Endothelial cell of umbilical vein (primary cell): ENCODE measurements at places on chromosomes 5 and 9. TPM values are rescaled to one million over a fixed set of nuclear protein-coding genes. Genes with fewer than 3 reads are reported as not detected.

FANCC gene
- total RNA-seq: 13.1 and 14.0 TPM in 2 replicates

- no peaks in the 10 kb centered on the region for H3K36me3 ChIP-seq
- no peak overlapping the region for H3K4me3 ChIP-seq
- H3K4me1 ChIP-seq: no peaks in the 10 kb centered on the region
- H3K27ac ChIP-seq: no peak overlapping the region
- no peaks in the 10 kb centered on the region for H3K27me3 ChIP-seq
Measured at GRCh38 chr9:84111726-84112125, 131.1 kb downstream of the RMI1 start.

DNA sequence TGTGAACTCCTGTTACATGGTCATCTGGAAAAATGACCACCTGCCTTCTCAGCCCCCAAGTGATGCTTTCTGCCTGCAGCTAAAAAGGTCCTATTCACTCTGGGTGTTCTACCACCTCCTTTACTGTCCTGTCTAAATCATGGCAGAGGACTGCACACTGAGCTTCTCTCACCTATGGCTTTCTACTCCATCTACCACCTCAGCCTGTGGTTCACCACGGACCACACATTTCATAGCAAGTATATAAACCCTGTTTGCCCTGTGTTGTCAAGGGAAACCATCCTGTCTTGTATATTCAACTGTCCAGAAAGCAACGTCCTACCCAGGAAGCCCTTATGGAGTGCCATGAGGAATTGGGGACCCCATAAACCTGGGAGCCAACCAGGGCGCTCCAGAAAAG, 167.4 kb upstream of the ITGA1 start:
- H3K27me3 ChIP-seq: no peaks in the 10 kb centered on the region
- H3K4me1 ChIP-seq: no peaks in the 10 kb centered on the region
- H3K4me3 ChIP-seq: no peak overlapping the region
- DNase-seq: no peak

HAVCR1 gene
- not detected in 2 replicates for total RNA-seq

FOXD4L6 gene
- 0.35 TPM in 1 of 2 replicates, not detected in the other for total RNA-seq

DNA sequence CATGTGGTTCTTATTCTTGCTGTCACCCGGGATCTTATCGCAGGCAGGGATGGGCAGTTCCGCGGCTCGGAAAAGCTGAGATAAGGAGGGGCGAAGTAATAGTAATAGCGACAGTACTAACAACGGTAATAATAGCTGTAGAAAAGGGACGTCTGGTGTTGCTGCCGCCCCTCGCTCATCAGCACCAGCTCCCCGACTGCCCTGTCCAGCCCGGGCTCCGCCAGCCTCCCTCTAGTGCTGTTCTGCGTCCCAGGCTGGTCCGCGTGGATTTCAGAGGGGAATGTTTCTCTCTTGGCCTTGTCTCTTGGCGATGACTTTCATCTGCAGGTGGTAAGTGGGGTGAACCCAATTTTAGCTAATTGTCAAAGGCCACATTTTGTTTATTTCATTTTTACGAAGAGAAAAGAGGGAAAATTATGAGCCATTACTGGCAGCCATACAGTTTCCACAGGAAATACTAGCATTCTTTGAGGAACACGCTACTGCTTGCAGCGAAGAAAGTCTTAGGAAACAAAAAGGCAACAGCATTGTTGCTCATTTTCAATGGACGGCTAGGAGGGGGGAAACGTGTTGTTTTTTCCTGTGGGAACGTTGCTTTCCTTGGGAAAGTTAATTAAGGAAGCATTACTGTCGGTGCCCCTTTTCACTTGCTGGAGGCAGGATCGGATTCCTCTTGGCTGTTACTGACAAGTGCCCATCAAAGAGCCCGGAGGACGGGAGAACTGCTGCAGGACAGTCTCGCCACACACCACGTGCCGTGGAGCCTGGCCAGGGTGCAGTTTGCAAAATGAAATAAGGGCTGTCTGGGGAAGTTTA, 762 bp downstream of the SNCAIP start:
- peak overlapping the region; percentile 59 for H3K4me3 ChIP-seq
- H3K36me3 ChIP-seq: no peaks in the 10 kb centered on the region
- H3K27me3 ChIP-seq: no peaks in the 10 kb centered on the region
- peak; percentile 90 for DNase-seq
- peak overlapping the region; percentile 62 for H3K27ac ChIP-seq
- H3K4me1 ChIP-seq: peaks cover 25% of the 10 kb centered on the region

GRCh38 chr9:20394969-20395368, 227.3 kb downstream of the MLLT3 start:
- H3K36me3 ChIP-seq: no peaks in the 10 kb centered on the region
- H3K27me3 ChIP-seq: no peaks in the 10 kb centered on the region

DNA sequence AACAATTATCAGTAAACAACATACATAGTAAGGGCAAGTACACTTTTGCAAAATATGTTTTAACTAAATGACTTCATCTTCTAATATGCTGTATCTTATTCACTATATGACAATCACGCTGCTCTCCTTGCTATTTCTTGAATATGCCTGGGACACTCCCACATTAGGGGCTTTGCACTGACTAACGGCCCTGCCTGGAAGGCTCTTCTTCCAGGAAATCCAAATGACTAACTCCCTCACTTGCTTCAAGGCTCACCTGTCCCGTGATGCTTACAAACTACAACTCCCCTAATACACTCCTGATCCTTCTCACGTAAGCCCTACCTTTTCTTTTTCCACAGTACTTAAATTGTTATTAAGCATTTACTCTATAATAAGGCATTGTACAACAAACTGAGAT, 10.6 kb downstream of the ERP44 start:
- DNase-seq: peak; percentile 37
- no peak overlapping the region for H3K4me3 ChIP-seq
- no peaks in the 10 kb centered on the region for H3K36me3 ChIP-seq
- no peaks in the 10 kb centered on the region for H3K27me3 ChIP-seq
- no peak overlapping the region for H3K27ac ChIP-seq

DNA sequence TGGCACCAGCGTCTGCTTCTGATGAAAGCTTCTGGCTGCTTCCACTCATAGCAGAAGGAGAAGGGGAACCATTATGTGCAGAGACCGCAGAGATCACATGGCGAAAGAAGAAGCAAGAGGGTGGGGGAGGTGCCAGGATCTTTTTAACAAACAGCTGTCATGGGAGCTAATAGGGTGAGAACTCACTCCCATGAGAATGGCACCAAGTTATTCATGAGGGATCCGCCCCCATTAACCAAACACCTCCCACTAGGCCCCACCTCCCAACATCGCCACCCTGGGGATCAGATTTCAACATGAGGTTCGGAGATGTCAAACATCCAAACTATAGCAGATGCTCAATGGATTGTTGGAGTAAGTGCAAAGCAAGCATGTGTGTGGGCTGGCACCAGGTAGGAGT, 125.8 kb upstream of the SLIT3 start:
- no peaks in the 10 kb centered on the region for H3K27me3 ChIP-seq
- H3K4me1 ChIP-seq: no peaks in the 10 kb centered on the region
- H3K27ac ChIP-seq: no peak overlapping the region
- DNase-seq: no peak
- no peak overlapping the region for H3K4me3 ChIP-seq

CYLC2 gene
- not detected in 2 replicates for total RNA-seq

GRCh38 chr5:127969651-127970050, 113.9 kb upstream of the SLC12A2 start:
- H3K27me3 ChIP-seq: no peaks in the 10 kb centered on the region
- DNase-seq: no peak
- H3K4me3 ChIP-seq: no peak overlapping the region
- no peaks in the 10 kb centered on the region for H3K36me3 ChIP-seq

DNA sequence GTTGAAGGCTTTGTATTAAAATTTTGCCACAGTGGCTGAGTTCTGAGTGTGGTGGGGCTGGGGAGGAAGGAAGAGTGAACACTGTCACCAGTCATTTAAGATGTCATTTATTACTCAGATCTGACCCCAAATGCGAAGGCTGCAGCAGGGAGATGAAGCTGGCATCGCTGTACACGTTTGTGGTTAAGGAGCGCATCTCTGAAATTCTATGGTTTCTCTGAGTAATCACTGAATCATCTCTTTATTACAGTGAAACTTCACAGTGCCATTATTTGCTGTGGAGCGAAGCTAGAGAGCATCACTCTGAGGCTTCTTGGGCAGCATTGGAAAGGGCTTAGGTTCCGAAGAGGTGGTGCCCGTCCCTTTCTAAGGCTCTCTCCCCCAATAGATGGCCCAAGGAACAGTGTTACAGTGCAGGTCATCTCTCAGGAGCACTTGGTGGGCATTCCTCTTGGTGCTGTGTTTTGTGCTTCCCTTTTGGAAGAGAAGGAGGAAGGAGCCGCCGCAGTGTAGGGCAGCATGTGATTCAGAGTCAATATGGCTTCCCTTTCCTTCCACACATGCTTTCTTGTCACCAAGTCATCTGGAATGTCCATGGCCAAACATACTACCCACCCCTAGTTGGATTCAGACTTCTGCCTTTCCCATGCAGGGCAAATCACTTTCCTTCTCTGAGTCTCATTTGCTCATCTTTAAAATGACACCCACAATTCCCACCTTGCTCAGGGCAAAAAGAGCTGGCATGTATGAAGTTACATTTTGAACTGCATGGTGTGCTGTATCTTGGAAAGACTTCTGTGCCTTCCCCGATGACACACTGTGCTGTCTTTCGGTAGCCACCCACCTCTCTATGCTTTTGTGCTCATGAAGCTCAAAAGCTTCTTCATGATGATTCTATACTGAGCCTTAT, 9.3 kb upstream of the TEX48 start:
- H3K36me3 ChIP-seq: no peaks in the 10 kb centered on the region
- no peak overlapping the region for H3K27ac ChIP-seq
- H3K4me1 ChIP-seq: peaks cover 12% of the 10 kb centered on the region
- no peak overlapping the region for H3K4me3 ChIP-seq
- H3K27me3 ChIP-seq: no peaks in the 10 kb centered on the region
- peak; percentile 23 for DNase-seq

MAP3K1 gene
- total RNA-seq: 12.5 and 14.4 TPM in 2 replicates

FBP2 gene
- not detected in 2 replicates for total RNA-seq

CYSRT1 gene
- total RNA-seq: 0.44 and 0.92 TPM in 2 replicates
